GM18507 (cell line): ENCODE measurements at places on chromosomes 13 and 19.

- DNase-seq = no peak
Observed at GRCh38 chr13:32984857-32985626, 31.2 kb upstream of the KL start.

DNA sequence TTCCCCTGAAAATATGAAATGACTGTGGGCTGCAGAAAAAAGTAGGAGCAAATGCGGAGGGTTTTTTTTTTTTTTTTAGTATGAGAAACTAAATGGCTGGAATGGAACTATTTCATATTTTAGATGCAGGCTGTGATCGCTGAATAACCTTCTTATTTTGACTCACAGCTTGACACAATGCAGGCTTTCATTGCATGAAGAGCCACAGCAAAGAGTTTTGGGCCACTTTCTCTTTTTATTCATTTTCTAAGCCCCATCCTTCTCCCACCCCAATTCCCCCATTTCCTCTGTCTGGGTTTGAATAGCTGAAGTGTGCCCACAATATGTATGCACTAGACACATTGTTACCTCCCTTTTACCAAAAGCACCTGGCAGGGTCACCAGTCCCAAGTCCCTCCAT, 125.9 kb downstream of the COG6 start:
- no peak for DNase-seq

- no peak for DNase-seq
Observed at GRCh38 chr13:100339411-100339940, 249.1 kb downstream of the GGACT start.

DNA sequence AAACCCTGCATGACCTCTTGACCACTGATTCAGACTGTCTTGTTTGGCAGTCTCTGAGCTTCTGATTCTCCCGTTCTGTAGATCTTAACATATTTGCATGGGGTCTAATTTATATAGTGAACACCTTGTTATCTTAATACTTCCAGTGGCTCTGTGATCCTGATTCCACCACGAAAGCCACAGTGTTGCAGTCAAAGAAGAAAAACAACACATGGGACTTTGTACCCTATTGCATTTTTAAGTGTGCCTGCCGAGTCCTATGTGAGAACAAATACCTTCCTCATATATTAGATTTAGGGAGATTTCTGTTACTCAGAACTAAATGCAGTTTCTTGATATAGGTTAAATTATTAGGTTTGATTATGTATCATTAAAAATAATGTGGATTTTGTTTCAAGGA, 12.3 kb upstream of the ZNF556 start:
- no peak for DNase-seq

DNA sequence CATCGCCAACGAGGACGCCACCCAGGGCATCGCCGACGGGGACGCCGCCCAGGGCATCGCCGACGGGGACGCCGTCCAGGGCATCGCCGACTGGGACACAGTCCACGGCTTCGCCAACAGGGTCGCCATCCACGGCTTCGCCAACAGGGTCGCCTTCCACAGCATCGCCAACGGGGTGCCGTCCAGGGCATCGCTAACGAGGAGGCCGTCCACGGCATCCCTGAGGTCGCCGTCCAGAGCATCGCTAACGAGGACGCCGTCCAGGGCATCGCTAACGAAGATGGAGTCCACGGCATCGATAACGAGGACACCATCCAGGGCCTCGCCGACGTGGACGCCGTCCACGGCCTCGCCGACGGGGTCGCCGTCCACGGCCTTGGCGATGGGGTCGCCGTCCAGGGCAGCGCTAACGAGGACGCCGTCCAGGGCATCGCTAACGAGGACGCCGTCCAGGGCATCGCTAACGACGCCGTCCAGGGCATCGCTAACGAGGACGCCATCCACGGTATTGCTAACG, 947.8 kb downstream of the TUBA3C start:
- no peak for DNase-seq

DNA sequence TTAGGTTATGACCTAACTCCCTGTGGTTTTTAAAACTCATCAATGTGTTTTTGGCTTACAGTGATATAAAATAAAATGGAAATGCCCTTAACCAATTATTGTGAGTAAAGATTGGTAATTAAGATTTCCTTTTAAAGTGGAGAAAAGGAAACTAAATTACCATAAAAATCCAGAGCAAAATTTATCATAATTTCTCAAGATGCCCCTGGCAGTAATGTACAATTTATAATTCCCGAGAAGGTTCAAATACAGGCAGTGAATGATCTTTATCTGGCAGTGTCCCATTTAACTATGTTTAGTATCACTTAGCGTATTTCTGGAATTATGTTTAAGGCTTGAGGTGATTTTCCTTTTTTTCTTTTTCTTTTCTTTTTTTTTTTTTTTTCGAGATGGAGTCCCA, 61.5 kb downstream of the ESD start:
- no peak for DNase-seq

GRCh38 chr19:49398001-49398615, 10.1 kb downstream of the KASH5 start:
- no peak for DNase-seq

- DNase-seq = no peak
Observed at GRCh38 chr13:98143157-98143553, 261 bp downstream of the FARP1 start.

DNA sequence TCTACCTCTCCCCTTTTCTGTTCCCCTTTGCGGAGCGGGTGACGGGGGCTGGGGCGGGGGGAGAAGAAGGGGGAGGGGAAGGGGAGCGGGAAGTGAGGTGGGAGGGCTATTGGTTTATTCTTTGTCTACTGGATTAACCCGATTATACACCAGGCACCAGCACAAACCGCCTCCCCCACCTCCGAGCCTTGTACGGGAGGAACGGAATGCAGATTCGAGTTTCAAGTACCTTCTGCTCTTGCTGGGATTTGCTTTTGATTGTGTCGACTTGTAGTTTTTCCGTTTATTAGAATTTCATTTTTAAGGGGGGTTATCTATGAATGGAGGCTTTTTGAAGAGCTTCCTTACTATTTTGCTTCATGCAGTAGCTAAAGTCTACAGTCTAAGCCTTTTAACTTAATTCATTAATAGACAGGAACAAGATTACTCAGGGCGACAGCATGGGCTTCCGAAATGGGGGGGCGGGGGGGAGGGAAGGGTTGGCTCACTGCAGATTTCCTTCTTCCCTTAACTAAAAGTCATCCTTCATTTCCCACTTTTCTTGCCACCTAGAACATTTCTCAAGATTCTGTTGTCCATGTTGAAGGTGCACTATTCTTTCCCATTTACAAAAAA, 937 bp upstream of the SPRY2 start:
- no peak for DNase-seq

- no peak for DNase-seq
Observed at GRCh38 chr19:54947381-54947780, at the start of gene NLRP7. Gene NLRP7 (minus strand): TSS chr19:54947530.

DNA sequence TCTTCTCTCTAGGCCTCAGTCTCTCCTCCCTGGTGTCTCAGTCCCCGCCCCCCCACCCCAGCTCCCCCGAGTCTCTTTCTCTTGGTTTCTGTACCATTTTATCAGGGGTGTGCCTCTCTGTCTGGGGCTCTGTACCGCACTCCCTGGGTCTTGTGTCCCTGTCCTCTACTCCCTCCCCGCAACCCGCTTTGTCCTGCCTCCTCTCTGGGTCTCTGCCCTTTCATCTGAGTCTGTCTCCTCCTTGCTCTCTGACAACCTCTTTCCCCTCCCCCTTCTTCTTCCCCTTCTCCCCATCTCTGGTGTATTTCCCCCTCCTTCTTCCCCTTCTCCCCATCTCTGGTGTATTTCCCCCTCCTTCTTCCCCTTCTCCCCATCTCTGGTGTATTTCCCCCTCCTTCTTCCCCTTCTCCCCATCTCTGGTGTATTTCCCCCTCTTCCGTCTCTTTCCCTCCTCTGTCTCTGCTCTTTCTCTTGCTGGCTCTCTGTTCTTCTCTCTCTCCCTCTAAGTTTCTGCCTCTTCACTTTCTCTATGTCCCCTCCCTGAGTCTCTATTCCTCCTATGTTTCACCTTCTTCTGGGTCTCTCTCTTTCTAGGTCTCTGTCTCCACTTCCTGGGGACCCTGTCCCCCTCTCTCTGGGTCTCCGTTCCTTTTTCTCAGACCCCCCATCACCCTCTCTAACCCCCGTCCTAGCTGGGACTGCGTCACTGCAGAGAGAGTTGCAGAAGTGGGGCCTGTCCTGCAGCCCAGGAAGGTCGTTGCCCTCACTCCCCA, 2.2 kb upstream of the KCNC3 start:
- DNase-seq = no peak

DNA sequence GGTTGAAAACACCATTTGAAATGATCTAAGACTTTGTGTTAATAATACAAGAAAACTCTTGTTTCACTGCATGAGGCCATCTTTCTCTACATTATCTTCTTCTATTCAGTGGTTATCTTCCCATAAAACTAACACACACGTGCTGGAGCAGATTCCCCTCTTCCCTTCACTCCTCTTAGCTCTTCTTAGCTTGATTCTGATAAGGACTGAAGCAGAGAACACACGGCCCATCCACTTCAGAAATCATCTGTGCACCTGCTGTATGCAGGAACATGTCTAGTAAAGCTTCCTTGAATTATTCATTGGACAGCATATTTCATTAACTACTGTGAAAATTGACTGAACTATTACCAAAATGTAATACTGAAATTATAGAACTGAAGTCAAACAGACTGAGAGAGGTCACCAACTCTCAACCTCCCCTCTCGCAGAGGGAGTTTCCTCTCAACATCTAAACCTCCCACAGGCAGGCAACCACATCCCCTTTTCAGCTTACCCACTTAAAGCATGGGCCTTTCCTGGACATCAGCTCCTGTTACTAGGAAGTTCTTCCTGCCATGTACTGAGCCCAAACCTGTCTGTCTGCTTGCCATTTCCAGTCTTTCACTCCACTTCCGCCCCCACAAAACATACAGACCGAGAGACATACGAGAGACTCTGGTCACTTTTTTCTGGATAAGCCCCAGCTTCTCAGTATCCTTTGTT, 113.9 kb downstream of the CRYL1 start:
- peak; percentile 43 for DNase-seq

GRCh38 chr13:95289020-95289444, 12.2 kb downstream of the ABCC4 start:
- no peak for DNase-seq

DNA sequence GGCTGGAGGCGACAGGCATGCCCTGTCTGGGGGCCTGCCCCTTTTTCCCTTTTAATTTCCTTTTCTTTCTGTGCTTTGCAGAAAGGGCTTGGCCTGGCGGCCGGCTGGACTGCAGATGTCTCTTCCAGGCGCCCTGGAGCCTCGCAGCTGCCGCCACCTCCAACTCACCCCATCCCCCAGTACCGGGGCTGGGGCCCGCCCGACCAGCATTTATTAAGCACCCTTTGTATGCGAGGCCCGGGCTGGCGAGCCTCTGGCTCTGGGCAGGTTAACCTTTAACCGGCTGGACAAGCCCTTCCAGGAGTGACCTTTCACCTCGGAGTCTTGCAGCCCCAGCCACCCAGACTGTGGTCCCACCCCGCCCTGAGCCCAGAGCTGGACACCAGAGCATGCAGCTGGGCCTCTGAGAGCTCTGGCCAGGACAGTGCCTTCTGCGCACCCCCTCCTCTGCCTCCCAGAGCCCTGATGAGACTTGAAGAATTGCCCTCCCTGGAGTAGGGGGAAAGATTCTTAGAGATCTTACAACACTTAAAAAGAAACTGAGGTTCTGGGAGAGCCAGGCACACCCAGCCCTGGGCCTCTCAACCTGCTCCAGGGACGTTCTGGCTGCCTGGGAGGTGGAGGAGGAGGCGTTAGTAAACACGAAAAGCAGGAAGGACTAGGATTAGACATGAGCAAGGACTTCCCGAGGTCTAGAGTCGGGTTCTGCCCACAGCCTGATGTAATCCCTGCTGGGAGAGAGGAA, 1.1 kb upstream of the NR2F6 start:
- no peak for DNase-seq

GRCh38 chr19:11014403-11014911, 53.6 kb downstream of the SMARCA4 start:
- no peak for DNase-seq

GRCh38 chr13:77737583-77738200, 40.2 kb downstream of the SLAIN1 start:
- DNase-seq = no peak

GRCh38 chr13:33372251-33372919, 86.8 kb upstream of the STARD13 start:
- no peak for DNase-seq

- DNase-seq = no peak
Observed at GRCh38 chr19:4374498-4375163, 25.7 kb downstream of the SH3GL1 start.
